Thoracic aorta endothelial cell (primary cell): ENCODE measurements at places on chromosomes 2 and 18. TPM values are rescaled to one million over a fixed set of nuclear protein-coding genes. Genes with fewer than 3 reads are reported as not detected.

GALNT13 gene
- 0.27 and 4.2 TPM in 2 replicates for total RNA-seq

CHRNG gene
- not detected in 2 replicates for total RNA-seq

RUFY4 gene
- total RNA-seq, result not detected in 2 replicates

PRKAG3 gene
- not detected in 2 replicates for total RNA-seq

TTR gene
- not detected in 2 replicates for total RNA-seq

ABCG8 gene
- total RNA-seq, result not detected in 2 replicates

INPP5D gene
- 36.8 and 39.6 TPM in 2 replicates for total RNA-seq

SLC14A1 gene
- total RNA-seq, result not detected in 2 replicates

CCL20 gene
- 0.22 TPM in 1 of 2 replicates, not detected in the other for total RNA-seq

EVA1A gene
- 50.0 and 53.2 TPM in 2 replicates for total RNA-seq

CCDC141 gene
- 0.13 TPM in 1 of 2 replicates, not detected in the other for total RNA-seq

B4GALT6 gene
- 23.7 and 25.6 TPM in 2 replicates for total RNA-seq

RAB6C gene
- total RNA-seq, result not detected in 2 replicates

IL1B gene
- not detected in 2 replicates for total RNA-seq

BCL11A gene
- 0.27 TPM in 1 of 2 replicates, not detected in the other for total RNA-seq

SOX11 gene
- total RNA-seq, result not detected in 2 replicates

ASB18 gene
- total RNA-seq, result not detected in 2 replicates

PER2 gene
- total RNA-seq, result 2.7 and 2.8 TPM in 2 replicates

IL36A gene
- not detected in 2 replicates for total RNA-seq

GBX2 gene
- total RNA-seq, result 4.2 and 11.6 TPM in 2 replicates

C2orf66 gene
- 0.22 and 0.40 TPM in 2 replicates for total RNA-seq

LYG1 gene
- 0.27 and 0.57 TPM in 2 replicates for total RNA-seq

DAPL1 gene
- not detected in 2 replicates for total RNA-seq

PUM2 gene
- total RNA-seq, result 71.4 and 85.6 TPM in 2 replicates
